ENCODE measurements at places on chromosomes 1 and 21.

DNA sequence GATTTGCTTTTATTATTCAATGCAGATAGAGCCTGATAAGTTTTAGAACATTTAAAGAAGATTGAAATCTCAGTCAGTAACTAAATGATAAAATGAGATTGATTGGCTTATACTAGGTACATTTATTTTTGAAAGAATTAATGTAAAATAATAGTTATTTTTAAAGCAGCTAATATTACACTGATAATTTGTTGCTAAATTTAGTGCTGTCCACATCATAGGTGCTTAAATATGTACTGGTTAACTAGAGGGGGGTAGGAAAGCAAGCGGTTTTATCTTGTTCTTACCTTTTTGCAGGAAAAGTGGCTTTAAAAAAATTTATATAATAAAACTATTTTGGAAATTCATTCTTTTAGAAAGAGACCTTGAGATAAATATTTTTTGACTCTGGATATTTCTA is 40.4 kb upstream of the RWDD3 start:
- H3K36me3 ChIP-seq, result no peaks in the 10 kb centered on the region
- H3K27me3 ChIP-seq, result no peaks in the 10 kb centered on the region
- no peak overlapping the region for H3K27ac ChIP-seq
- H3K4me3 ChIP-seq, result no peak overlapping the region

- H3K27me3 ChIP-seq, result no peaks in the 10 kb centered on the region
- H3K4me3 ChIP-seq, result no peak overlapping the region
- no peak overlapping the region for H3K27ac ChIP-seq
These were observed 400.9 kb downstream of the AGBL4 start for GRCh38 chr1:49622877-49623276.

DNA sequence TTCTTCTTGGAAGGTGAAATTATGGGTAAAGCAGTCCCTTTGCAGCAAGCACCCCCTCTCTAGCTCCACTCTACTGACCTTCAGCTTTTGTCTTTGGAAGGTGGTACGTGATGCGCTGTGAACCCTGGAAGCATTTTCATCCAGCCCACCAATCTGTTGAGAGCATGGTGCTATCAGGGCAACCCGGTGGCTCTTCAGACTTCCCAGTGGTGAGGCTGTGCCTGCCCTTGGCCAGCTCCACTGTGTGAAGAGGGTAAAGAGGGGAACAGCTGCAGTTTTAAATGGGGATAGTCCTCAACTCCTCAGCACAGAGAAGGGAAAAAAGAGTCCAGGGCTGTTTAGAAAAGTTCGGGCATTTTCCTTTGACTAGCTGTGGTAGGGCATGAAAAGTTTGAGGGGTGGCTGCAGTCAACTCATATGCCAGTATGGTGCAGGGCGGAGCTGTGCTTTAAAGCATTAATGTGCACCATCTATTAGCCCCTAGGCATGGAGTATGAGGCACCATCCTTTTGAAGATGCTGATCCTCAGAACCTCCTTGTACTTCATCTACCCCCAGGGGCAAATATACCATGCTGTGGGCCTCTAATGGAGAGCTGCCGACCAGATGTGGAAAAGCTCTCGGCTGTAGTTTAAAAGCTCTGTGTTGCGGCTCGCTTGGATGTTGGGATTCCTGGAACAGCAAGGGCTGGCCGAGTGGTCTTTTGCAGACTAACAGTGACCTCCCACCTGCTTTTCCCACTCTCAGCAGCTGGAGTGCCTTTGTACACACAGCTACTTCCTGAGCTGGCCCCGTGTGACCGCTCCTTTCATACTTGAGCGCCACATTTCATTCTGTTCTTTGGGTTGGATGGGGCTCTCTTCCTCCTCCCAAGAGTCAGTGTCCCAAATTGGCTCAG is 123.0 kb downstream of the PEX14 start:
- no peak for DNase-seq
- H3K27ac ChIP-seq, result no peak overlapping the region
- H3K4me3 ChIP-seq, result no peak overlapping the region
- H3K4me1 ChIP-seq, result peaks cover 4% of the 10 kb centered on the region
- peaks cover 6% of the 10 kb centered on the region for H3K36me3 ChIP-seq

DNA sequence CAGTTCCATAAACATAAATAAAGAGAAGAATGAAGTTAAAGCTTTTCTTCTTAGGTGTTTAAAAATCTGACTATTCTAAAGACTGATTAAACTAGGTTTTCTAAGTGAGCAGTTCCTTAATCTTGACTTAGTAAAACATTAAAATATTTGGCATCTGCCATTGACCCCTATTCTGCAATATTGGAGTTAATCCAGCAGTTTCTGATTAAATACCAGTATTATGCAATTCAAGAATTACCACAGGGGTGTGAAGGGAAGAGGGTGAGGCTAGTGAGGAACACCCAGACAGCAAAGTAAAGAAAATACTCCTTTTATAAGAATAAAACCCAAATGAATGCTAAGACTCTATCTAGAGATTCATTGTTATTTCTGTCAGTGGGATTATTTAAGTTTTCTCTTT is 40.9 kb downstream of the CLIC4 start:
- no peak overlapping the region for H3K27ac ChIP-seq
- H3K27me3 ChIP-seq, result no peaks in the 10 kb centered on the region
- peaks cover 6% of the 10 kb centered on the region for H3K4me1 ChIP-seq

DNA sequence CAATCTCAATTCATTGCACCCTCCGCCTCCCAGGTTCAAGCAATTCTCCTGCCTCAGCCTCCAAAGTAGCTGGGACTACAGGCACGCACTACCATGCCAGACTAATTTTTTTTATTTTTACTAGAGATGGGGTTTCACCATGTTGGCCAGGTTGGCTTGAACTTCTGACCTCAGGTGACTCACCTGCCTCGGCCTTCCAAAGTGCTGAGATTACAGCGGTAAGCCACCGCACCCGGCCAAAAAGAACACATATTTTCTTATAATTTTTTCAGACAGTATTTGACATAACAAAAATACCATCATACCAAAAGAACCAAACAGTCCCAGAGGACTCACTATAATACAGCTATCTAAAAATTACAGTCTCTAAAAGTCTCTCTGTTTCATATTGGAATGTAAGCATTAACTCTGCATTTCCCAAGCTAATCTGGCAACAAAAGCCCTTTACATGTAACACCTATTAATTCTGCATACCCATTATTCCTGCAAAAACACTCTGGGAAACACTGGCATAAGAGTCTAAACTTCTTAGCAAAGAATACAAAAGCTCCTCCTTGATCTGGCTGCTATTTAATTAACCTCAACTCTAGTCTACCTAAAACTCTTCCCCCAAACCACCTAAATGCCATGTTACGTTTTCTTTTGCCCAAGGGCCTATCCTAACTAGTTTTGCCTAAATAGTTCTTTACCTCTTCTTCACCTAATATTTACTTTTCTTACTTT is 26.9 kb downstream of the WDR26 start:
- no peak for DNase-seq
- no peak overlapping the region for H3K4me3 ChIP-seq
- H3K27me3 ChIP-seq, result no peaks in the 10 kb centered on the region
- H3K4me1 ChIP-seq, result no peaks in the 10 kb centered on the region

DNA sequence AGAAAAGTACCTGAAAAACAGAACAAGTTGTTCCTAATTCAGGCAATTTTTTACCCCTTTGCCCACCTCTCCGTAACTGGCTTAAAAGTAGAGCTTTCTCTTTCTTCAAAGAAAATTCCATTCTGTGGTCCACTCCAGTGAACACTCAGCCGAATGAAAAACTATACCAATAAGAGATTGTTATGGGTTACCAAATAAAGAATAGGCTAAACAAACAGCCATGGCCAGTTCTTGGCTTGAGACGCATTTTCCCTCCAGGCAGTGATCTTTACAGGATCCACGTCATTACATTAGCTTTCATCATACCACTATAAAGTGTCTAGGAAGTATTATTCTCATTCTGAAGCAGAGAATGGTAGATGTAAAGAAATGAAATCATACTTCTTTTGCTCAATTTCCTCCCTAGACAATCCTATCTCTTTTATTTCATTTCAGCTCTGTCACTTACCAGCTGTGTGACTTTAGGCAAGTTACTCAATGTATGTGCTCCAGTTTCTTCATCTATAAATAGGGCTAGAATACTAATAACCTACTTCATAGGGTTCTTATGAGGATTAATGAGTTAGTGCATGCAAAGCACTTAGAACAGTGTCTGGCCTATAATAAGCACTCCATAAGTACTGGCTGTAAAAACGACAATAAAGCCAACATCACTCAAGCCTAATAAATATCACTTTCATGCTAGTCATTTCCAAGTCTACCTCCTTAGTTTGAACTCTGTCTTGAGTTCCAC is 26.5 kb upstream of the TRIM45 start:
- H3K4me3 ChIP-seq, result no peak overlapping the region
- H3K4me1 ChIP-seq, result no peaks in the 10 kb centered on the region
- peak; percentile 32 for DNase-seq
- no peaks in the 10 kb centered on the region for H3K36me3 ChIP-seq
- H3K27me3 ChIP-seq, result no peaks in the 10 kb centered on the region
- H3K27ac ChIP-seq, result no peak overlapping the region

GRCh38 chr1:227070638-227071285 is 130.7 kb downstream of the COQ8A start:
- H3K4me1 ChIP-seq, result no peaks in the 10 kb centered on the region
- no peak overlapping the region for H3K4me3 ChIP-seq
- H3K36me3 ChIP-seq, result peaks cover 5% of the 10 kb centered on the region
- H3K27me3 ChIP-seq, result no peaks in the 10 kb centered on the region

GRCh38 chr1:4107291-4107690 is 207.2 kb upstream of the C1orf174 start:
- H3K4me1 ChIP-seq, result peaks cover 10% of the 10 kb centered on the region
- H3K27me3 ChIP-seq, result no peaks in the 10 kb centered on the region
- no peak for DNase-seq
- no peaks in the 10 kb centered on the region for H3K36me3 ChIP-seq
- no peak overlapping the region for H3K27ac ChIP-seq
- no peak overlapping the region for H3K4me3 ChIP-seq

DNA sequence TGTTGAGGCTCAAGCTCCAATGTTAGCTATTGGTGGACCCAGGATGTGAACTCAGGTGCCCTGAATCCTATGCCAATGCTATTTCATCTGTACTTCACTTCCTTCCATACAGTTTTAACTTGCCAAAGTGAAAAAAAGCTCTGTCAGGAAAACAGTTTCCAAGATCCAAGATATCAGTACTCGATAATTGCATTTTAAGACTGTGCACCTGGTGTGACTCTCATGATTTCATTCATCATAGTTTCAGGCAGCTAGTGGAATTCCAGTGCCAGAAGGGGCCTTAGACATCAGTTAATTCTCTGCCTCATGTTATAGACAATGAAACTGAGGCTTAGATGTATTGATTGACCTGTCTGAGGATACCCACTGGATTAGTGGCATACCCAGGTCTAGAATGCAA is 26.5 kb upstream of the LEPR start:
- no peak overlapping the region for H3K27ac ChIP-seq
- H3K36me3 ChIP-seq, result no peaks in the 10 kb centered on the region
- no peak overlapping the region for H3K4me3 ChIP-seq
- H3K4me1 ChIP-seq, result no peaks in the 10 kb centered on the region
